A549 treated with GW870086 at 1 μM for 4 hours (cell line): ENCODE measurements at places on chromosomes 1 and 21. TPM values are rescaled to one million over a fixed set of nuclear protein-coding genes. Genes with fewer than 3 reads are reported as not detected.

Gene SYTL1
- total RNA-seq, result 0.25 to 1.0 TPM (median 0.54 TPM) in 5 replicates

Gene NCAM2
- not detected in 5 replicates for total RNA-seq

Gene CACNA1S
- total RNA-seq, result not detected in 5 replicates

Gene TGFB2
- total RNA-seq, result 10.1 to 16.9 TPM (median 14.0 TPM) in 5 replicates

Gene GRIK3
- total RNA-seq, result not detected in 5 replicates

Gene TCHH
- 0.26 to 0.34 TPM (median 0.28 TPM) in 5 replicates for total RNA-seq

Gene AMY1A
- total RNA-seq, result not detected in 5 replicates

Gene CD1D
- 0.10 TPM in 1 of 5 replicates, not detected in the others for total RNA-seq

Gene JAM2
- total RNA-seq, result not detected in 5 replicates

Gene GPR3
- 0.85 to 2.1 TPM (median 1.9 TPM) in 5 replicates for total RNA-seq

Gene FOXD2
- total RNA-seq, result 0.42 to 0.57 TPM (median 0.48 TPM) in 5 replicates

Gene GRIK1
- total RNA-seq, result not detected in 5 replicates

Gene RXFP4
- total RNA-seq, result not detected in 5 replicates

Gene CDA
- 32.0 to 43.5 TPM (median 33.4 TPM) in 5 replicates for total RNA-seq

Gene ATP6V1G3
- not detected in 5 replicates for total RNA-seq

Gene LIPI
- total RNA-seq, result not detected in 5 replicates

Gene CA14
- not detected in 5 replicates for total RNA-seq

Gene EBNA1BP2
- 173 to 203 TPM (median 188 TPM) in 5 replicates for total RNA-seq
